ENCODE measurements at places on chromosomes 4 and X.

DNA sequence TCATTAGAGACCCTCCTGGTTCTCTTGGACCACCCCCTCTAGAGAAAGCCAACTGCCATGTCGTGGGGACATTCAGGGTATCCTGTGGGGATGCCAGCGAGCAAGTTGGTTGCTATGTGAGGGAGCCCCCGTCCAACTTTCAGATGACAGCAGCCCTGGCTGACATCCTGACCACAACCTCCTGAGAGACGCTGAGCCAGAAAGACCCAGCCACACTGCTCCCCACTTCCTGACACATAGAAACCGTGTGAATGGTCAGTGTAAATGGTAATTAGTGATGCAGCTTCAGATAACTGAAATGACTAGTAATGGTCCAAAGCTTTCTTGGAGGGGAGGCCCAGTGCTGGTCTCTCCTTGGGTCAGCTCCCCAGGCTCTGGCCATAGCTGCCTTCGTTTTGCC lies 10.8 kb downstream of the CLCN4 start:
- no peak for DNase-seq

- DNase-seq: no peak
Observed at GRCh38 chrX:51894697-51895336, 1.4 kb downstream of the MAGED1 start.

DNA sequence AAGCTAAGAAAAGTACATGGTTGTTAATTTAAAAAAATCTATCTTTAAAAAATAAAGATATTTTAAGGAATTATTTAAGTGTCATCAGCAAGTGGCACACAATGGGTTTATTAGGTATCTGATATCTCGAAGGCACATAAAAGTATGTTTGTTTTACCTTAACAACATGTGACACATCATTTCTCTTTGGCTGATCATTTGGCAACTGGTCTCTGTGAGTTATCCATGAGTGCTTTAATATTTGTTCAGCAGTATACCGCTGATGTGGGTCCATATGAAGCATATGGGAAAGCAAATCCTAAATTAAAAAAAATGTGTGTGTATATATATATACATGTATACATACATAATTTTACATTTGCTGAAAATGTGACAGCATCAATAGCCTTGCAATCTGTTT lies 123.2 kb downstream of the RPS6KA6 start:
- no peak for DNase-seq

GRCh38 chr4:21205821-21206531 lies 505.7 kb downstream of the PACRGL start:
- no peak for DNase-seq

DNA sequence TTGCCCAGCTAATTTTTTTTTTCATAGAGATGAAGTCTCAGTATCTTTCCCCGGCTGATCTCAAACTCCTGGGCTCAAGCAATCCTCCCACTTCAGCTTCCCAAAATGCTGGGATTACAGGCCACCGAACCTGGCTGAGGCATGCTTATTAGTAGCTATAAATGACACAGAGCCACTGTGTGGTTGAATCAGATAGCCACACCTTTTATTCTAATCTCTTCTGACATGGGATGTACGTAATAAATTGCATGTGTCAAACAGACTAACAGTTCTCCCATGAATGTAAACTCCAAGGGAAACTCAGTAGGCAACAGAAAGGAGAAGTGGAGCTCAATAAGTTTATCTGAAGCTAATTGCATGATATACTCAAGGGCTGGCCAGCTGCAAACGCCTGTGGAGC lies 139.8 kb upstream of the VCX3A start:
- no peak for DNase-seq

DNA sequence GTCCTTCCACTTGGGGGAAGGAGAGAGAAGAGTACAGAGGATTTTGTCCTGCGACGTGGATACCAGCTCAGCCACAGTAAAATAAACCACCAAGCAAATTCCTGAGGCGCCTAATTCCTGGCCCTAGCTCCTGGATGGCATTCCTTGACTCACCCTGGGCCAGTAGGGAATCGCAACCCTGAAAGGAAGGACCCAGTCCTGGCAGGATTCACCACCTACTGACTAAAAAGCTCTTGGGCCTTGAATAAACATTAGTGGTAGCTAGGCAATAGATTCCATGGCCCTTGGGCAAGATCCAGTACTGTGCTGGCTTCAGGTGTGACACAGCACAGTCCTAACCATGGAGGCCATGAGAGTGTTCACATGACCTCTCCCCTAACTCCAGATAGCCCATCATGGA lies 45.6 kb downstream of the GABRA3 start:
- DNase-seq: no peak

DNA sequence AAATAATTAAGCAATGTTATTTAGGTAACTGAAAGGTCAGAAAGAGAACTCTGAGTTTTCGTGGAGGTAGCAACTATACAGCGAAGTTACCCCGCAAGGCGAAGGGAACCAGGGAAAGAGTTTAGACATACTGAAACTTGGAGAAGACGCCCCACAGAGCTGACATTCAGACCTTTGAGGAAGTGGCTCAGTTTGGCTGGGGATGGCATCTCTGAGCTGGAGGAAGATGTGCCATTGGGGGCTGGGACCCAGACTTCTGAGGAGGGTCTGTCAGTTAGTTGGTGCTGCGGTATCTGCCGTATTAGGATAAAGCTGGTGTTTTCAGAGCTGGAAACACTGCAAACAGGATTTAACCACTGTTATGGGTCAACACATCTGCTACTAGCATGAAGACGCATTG lies 156.6 kb downstream of the ANKRD50 start:
- no peak for DNase-seq

DNA sequence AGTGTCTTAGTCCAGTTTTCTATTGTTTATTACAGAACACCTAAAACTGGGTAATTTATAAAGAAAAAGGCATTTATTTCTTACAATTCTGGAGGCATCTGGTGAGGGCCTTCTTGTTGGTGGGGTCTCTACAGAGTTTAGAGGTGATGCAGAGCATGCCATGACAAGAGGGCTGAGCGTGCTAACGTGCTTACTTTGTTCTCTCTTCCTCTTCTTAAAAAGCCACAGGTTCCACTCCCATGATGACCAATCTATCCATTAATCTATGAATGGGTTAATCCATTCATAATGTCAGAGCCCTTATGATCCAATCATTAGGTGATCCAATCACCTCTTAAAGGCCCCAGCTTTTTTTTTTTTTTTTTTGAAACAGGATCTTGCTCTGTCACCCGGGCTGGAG lies 291.5 kb upstream of the GALNTL6 start:
- no peak for DNase-seq

DNA sequence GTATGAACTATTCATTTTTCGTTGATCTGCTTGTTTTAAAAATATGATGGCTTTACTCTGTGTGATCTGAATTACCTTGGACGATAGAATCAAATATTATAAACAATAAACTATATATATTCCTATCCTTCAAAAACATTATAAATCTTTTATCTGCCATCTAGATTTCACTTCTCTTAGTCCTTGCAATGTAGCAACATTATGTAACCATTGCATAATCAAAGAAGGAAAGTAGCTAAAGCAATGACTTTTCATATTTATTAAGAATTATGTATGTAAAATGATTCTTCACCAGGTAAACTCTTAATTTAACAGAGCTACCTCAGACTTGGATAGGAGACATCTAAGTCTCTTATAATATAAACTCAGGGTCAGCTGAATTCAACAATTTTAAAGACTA lies 210.5 kb downstream of the ADAMTS3 start:
- DNase-seq: no peak

- DNase-seq: no peak
Observed at GRCh38 chr4:137267024-137267423, 265.3 kb downstream of the PCDH18 start.

- DNase-seq: no peak
Observed at GRCh38 chr4:78599147-78599546, 47.6 kb downstream of the ANXA3 start.

- no peak for DNase-seq
Observed at GRCh38 chrX:70432936-70433847, 10.1 kb downstream of the GDPD2 start.

DNA sequence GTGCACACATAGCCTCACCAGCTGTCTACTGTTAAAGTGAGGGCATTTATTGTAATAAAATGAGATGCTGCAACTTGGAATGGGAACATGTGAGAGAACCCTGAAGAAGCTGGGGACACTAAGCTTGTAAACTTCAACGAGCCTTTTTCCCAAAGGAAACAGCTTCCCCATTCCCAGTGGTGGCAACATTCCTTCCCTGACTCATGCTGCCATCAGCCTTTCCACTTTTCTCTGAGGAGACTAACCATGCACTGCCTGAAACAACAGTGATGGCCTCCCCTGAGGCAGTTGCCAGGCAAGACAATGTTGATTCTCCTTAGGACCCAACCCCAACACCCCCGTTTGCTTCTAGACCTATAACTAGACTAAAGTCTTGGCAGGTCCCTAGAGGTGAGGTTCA lies 928.3 kb downstream of the GLUD2 start:
- DNase-seq: no peak

- DNase-seq: no peak
Observed at GRCh38 chr4:38738940-38739803, 43.6 kb downstream of the TLR10 start.

GRCh38 chrX:120302434-120302833 lies 8.8 kb downstream of the TMEM255A start:
- DNase-seq: no peak

DNA sequence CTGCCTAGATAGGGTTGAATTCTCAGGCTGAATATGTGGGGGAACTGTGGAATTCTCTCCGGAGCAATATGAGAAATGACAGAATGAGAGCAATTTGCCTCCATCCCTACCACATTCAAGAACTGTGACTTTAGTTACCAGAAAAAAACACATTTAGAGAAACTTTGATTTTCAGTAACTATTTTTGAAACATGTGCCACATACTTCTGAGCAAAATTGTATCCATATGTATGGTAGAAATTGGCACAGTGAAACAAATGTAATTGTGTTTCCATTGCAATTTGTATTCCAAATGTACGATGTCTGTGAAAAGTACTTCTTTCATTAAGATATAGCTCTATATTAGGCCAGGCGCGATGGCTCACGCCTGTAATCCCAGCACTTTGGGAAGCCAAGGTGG lies 5.5 kb upstream of the KLHL8 start:
- DNase-seq: no peak

GRCh38 chrX:132294776-132295495 lies 75.7 kb upstream of the RAP2C start:
- no peak for DNase-seq

DNA sequence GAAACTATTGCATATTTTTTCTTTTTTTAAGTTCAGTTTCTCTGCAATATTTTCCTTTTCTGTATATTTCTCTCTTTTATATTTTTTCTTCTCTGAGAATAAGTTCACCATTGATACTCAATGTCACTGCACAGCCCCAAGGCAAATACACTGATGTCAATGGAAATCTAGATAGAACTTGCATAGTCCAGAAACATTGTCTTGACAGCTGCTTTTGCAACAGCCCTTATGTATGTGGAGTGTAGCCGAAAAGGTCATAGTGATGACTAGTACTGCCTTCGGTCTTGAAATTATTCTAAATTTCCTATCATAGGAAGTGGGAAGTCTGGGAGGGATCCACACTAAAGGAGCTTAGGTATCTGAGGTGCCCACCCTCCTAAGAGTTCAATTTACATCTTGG lies 150.0 kb downstream of the SPOCK3 start:
- no peak for DNase-seq

DNA sequence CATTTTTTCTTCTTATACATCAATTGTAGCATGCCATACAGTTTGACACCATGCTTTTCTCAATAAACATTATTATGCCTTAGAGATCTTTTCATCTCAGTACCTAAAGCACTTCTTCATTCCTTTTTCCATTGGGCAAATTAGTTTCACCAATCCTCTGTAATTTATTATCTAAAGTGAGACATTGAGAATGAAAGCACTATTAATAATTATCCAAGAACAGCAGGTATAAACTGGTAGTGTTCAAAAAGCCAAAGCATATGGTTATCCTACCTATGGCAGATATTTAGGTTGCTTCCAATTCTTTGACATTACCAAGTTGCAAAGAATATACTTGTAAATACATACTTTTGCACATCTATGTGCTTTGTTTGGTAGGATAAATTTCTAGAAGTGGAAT lies 15.6 kb downstream of the LAMTOR3 start:
- DNase-seq: no peak

DNA sequence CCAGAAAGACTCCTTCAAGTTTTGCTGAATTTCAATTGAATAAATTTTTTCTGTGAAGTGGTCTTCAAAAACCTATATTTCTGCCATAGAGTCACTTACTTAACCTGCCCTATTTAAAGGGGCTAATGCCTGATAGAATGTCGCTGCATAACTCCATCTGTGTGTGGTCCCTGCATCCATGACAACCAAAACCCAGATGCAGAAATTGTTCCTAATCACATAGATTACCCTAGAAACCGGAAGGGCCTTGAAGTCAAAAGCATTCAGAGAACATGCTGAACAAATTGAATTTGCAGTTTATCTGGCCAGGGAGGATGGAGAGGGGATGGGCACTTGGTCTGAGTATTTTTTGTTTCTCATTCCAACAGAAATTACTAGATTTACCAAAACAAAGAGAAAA lies 1.5 kb upstream of the PARM1 start:
- DNase-seq: no peak

GRCh38 chr4:17188125-17188524 lies 289.7 kb upstream of the LDB2 start:
- no peak for DNase-seq

DNA sequence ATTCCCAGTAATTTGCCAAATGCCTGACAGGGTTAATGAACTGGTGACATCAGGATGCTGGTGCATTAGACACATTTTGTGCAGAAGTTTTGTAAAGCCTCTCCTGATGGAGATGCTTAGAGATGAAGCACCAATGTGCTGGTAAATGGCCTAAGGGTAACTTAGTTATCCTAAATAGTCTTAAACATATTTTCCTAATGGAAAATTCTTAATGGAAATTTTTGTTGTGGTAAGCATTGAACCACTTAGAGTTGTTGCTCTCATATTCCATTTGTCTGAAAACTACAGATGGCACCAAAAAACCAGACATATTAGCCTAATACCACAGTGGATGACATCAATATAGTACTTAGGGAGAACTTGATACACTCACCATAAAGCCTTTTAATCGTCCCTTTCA lies 154.5 kb upstream of the ANK2 start:
- DNase-seq: no peak

DNA sequence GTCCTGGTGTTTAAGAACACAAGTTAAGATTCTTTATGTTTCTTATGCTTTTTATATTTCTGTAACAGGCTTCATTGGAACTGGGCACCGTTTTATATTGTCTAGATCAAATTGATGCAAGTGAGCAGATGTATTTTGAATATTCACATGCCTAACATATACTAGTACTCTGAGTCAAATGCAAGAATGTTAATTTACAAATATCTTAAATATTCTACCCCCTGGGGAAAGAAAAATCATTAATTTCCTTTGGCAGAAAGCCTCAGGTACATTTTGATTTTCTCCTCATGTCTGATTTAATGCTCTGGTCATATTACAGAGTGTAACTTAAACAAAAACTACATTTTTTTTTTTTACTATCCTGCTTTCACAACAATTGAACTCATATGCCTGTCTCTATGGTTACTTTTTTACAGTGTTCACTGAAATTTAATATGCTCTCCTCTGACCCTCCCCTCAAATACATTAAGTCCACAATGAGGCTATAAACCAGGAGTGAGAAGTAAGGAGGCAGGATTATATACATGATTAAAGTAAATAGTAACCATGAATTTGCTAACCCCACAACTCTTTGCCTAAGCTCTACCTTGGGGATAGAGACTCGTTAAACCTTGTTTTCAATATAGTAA lies 2.4 kb upstream of the NSUN7 start:
- DNase-seq: no peak

All from stimulated activated CD8-positive, alpha-beta memory T cell treated with anti-CD3 and anti-CD28 coated beads, Interleukin-15, amount 100 ng/mL, for 4 hours (primary cell).